Body of pancreas (tissue), 4 donors: ENCODE measurements at places on chromosomes 6 and 20. TPM values are rescaled to one million over a fixed set of nuclear protein-coding genes. Genes with fewer than 3 reads are reported as not detected.

GRCh38 chr20:9126527-9126926 lies 57.6 kb downstream of the PLCB4 start:
- no peak for DNase-seq

DNA sequence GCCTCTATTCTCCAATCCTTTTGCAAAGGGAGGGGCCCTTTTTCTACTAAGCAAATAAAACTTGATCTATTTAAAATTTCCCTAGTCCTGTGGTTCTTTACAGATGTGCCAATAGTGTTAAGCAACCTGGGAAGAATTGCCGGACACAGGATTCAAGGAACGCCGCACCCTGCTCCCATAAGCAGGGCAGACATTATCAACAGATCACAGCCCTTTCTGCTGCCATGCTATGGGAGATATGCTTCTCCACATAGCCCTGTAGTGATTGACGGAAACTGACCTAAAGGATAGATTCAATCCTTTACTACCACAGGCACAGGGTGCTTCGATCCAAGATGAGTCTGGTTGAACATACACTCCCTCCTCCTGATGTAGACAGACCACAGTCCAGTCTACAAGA lies 118.4 kb upstream of the TRAF3IP2 start:
- no peak for DNase-seq

GRCh38 chr20:47274401-47275108 lies 81.9 kb downstream of the ZMYND8 start:
- DNase-seq, result peak; percentile 18

Gene ADGRG6
- total RNA-seq, result 38.6 TPM

DNA sequence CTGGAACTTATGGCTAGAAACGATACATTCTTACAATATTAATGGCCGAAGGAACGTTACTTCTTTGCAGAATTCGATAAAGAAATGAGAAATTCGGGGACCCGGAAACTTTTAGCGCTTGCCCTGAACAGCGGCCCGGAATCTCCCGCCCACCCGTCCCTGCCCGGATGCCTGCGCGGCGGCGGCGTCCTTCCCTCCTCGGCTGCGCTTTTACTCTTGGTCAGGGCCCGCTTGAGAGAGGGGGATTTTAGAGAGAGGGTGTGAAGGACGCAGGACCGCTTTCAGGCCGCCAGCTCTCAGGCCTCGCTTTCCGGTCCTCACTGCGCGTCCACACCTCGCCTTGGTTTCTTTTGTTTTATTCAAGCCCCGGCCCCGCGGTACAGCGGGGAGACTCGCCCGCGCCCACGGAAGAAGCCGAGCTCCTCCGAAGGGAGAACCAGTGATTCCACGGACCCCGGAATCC lies 243.7 kb downstream of the ARID1B start:
- DNase-seq, result no peak

- no peak for DNase-seq
Observed at GRCh38 chr6:90432041-90432775, 135.6 kb upstream of the BACH2 start.

DNA sequence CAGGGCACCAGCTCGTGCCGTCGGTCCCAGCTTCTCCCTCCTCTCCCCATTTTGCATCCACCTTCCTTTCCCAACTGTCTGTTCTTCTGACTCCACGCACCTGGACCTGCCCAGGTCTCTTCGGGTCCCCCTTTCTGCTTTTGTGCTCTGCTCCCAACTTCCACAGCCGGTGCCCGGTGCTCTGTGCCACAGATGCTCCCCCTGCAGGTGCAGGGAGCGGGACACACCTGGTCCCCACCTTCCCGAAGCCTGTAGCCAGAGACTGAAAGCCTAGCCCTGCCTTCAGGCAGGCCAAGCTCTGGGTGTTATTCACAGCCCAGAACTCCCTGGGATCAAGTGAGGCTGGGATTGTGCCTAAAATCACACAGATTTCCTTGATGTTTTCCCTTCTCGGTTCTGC lies 24.6 kb upstream of the BMP7 start:
- no peak for DNase-seq

GRCh38 chr6:79610306-79611009 lies 20.7 kb upstream of the SH3BGRL2 start:
- no peak for DNase-seq

DNA sequence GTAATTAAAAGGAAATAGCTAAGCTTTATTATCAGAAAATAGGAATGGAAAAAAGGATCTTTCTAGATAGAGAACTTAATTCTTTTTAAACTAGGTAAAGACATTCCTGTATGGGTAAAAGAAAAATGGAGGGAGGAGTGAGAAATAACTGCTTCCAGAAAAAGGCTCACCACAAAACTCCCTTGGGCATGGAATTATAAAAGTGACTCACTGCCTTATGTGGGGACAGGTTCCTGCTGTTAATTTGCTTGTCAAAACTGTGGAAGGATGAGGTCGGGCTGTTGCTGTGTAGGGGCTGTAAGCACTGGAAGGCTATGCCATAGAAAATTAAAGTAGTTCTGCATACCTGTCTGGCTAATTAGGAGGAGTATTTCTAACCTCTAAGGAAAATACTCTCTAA lies 158.7 kb downstream of the UBE3D start:
- no peak for DNase-seq

DNA sequence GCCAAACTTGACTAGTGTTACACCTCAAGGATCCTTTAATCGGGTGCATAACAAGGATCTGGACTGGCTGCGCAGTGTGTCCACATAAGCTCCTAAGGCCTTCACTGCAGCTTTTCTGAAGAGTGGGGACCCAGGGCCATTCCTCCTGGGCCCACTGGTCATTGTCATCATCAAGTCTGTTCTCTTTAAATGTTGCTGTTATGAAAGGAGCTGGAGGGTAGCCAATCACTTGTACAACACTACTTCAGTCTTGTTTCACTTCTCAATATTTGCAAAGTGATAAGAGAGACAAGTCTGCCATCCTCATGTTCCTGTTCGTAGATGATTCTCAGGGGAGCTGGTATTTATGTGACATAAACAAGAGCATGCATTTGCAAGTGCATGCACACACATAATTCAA lies 149.8 kb downstream of the SYNDIG1 start:
- no peak for DNase-seq

- no peak for DNase-seq
Observed at GRCh38 chr6:3529232-3529631, 72.4 kb upstream of the SLC22A23 start.

Gene APCDD1L
- total RNA-seq, result not detected

- DNase-seq, result peak; percentile 77
Observed at GRCh38 chr6:3808759-3809514, 40.2 kb upstream of the FAM50B start.

Gene GTF2H4
- 0.66 TPM for total RNA-seq

DNA sequence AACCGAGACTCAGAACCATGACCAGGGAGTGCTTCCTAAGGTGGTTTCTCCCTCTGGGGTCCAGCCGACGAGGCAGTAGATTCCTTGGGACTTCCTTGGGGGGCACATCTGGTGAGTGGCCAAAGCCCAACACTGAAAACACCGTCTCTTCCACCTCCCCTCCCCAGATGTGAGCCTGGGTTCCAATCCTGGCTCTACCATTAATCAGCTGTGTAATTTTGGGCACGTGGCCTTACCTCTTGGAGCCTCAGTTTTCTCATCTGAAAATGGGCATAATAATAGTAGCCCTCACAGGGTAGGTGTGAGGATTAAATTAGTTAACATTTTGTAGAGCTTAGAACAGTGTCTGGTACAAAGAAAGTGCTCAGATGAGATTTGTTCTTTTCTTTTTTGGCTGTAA lies 5.5 kb downstream of the FAM110A start:
- DNase-seq, result no peak

DNA sequence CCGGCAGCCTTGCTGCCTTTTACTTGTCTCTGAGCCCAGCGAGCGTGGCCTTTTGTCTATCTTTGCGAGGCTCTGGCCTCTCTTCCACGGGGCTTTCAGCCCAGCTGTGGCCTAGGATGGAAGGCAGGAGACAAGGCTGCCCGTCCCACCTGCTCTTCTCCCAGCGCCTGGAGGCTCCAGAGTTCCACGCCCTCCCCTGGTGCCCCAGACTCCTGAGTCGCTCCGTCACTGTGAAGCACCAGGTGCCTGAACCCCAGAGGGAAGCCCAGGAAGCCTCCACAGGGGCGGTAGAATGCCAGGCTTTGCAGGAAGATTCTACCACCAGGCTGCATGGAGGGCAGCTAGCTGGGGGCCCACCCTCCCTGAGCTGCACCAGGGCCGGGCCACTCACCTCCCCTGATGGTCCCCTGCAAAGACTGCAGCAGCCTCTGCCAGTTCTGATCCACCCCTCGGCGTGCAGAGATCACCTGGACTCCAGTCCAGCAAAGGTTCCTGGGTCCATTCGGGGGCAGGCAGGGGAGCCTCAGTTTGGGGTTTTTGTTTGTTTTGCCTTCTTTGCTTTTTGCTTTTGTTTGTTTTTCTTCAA lies 384.6 kb downstream of the CDH4 start:
- no peak for DNase-seq

DNA sequence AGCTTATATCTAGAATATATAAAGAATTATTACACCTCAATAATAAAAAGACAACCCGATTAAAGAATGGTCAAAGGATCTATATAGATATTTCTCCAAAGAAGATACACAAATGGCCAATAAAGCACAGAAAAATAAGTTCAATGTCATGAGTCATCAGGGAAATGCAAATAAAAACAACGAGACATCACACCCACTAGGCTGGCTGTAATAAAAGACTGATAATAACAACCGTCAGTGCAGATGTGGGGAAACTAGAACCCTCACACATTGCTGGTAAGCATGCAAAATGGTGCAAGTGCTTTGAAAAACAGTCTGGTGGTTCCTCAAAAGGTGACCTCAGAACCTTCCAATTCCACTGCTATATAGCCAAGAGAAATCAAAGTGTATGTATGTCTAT lies 33.0 kb downstream of the TBX18 start:
- DNase-seq, result no peak

Gene LCA5
- 7.8 TPM for total RNA-seq

- DNase-seq, result no peak
Observed at GRCh38 chr6:96610019-96610418, 47.1 kb downstream of the FHL5 start.

- DNase-seq, result peak; percentile 87
Observed at GRCh38 chr6:110682460-110682853, 132.8 kb downstream of the CDK19 start.

Gene LRRN4
- 10.9 TPM for total RNA-seq

GRCh38 chr6:41957117-41957516 lies 15.5 kb upstream of the CCND3 start:
- DNase-seq, result no peak

Gene CST1
- total RNA-seq, result not detected

GRCh38 chr20:9122571-9122970 lies 53.7 kb downstream of the PLCB4 start:
- no peak for DNase-seq

Gene COX4I2
- total RNA-seq, result not detected

DNA sequence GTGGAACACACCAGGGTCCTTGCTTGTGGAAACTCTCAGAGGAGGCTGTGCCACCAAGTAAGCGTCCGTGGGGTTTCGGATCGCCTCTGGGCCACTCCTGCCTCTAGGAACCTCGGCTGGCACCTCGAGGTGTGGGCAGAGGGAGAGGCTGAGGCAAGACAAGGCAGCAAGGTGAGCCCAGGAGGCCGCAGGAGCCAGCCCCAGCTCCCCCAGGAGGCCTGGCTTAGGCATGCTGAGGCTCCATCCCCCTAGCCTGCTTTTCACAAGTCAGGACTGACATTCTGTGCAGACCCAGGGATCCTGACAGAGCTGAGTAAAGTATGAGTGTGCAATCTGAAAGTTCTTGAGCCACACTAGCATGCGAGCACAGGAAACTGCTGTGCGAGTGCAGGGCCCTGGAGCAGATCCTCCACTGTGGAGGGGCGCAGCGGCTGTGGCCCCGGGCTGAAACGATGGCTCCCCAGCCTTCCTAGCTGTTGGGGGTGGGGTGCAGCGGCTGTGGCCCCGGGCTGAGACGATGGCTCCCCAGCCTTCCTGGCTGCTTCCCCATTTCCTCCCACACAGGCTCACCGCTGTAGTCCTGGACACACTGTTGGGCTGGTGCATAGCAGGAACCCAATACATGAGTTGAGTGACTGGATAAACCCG lies 75.2 kb upstream of the CD93 start:
- no peak for DNase-seq

DNA sequence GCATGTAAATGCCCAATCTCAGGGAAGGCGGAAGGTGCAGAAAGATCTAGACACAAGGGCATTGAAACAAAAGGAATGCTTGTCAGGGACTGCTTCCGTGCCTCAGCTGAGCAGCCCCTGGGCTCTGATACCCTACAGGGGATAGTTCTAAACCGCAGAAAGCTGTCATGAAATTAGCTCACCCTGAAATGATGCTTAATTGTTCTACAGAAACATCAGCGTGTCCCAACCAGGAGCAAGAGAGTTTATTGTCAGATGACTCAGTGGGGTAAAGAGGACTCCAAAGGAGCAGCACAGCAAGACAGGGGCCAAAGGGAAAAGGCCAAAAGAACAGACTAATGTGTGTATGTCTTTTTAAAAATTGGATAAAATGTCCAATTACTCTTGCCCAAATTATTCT lies 258.4 kb upstream of the JARID2 start:
- no peak for DNase-seq

GRCh38 chr6:36280983-36281382 lies 11.1 kb downstream of the PNPLA1 start:
- no peak for DNase-seq

Gene SRMS
- total RNA-seq, result not detected

Gene MTO1
- 17.8 TPM for total RNA-seq

DNA sequence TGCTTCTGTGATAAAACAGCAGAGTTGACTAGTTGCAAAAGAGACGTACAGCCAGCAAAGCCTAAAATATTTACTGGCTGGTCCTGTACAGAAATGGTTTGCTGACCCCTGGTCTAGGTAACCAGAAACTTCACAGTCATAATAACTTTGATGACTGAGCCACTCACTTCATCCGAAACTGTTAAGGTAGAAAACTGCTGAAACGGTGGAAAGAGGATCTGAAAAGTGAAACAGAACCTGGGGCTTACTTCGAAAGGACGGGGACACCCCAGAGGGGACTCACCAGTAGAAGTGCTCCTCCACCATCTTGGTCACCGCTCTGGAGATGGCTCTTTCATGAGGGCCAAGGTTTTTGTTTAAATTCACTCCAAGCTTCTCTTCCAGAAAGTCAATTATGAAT lies 16.4 kb downstream of the FAXC start:
- DNase-seq, result no peak

Gene BLCAP
- total RNA-seq, result 44.8 TPM

DNA sequence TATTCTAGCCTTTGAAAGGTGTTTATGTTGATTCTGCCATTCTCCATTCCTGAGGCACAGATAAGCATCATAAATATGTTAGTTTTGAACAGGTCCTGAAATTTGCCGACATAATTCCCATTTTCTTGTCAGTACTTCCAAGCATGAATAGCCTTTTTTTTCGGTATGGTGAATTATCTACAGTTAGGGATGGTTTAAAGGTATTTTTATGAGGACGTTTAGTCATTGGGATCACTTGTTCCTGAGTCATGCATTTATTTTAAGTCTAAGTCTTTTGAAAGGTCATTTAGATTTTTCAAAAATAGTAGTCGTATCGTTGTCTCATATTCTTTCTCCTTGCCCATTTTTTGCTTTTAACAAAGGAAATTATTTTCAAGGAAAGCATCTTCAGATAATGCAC lies 98.7 kb downstream of the PHACTR3 start:
- DNase-seq, result no peak

Gene TSPO2
- not detected for total RNA-seq

Gene PCK1
- 33.3 TPM for total RNA-seq

GRCh38 chr6:130204322-130204721 lies 18.4 kb downstream of the SAMD3 start:
- no peak for DNase-seq

Gene COQ3
- 7.3 TPM for total RNA-seq

GRCh38 chr6:37100745-37101144 lies 69.2 kb upstream of the PIM1 start:
- DNase-seq, result no peak

GRCh38 chr6:73823046-73823735 lies 127.2 kb downstream of the CD109 start:
- DNase-seq, result no peak

- DNase-seq, result no peak
Observed at GRCh38 chr6:92617721-92618120, 801.6 kb downstream of the EPHA7 start.
